ENCODE measurements at places on chromosomes 2 and 18. TPM values are rescaled to one million over a fixed set of nuclear protein-coding genes. Genes with fewer than 3 reads are reported as not detected.

The AUP1 gene
- 50.0 TPM for total RNA-seq

The SERPINB11 gene
- not detected for total RNA-seq

DNA sequence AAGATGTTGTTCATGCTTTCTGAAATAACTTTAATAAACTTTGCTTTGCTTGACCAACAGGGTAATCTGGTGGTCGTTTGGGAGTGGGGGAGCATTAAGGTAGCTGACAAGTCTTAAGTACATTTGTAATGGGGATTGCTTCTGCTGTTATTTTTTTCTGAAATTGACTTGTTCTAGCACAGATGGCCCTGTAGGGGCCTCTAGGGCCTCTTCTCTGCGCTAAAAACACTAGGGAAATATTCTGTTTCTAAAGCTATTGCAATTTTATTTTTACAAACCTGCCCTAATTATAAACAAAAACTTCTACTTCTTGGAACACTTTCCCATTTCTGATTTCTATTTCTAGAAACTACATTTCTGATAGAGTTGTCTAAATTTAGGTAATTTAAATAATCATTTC is 191.3 kb upstream of the KCNJ3 start:
- no peak for DNase-seq

- DNase-seq, result no peak
These were observed 58.5 kb upstream of the CTLA4 start for GRCh38 chr2:203809084-203809521.

DNA sequence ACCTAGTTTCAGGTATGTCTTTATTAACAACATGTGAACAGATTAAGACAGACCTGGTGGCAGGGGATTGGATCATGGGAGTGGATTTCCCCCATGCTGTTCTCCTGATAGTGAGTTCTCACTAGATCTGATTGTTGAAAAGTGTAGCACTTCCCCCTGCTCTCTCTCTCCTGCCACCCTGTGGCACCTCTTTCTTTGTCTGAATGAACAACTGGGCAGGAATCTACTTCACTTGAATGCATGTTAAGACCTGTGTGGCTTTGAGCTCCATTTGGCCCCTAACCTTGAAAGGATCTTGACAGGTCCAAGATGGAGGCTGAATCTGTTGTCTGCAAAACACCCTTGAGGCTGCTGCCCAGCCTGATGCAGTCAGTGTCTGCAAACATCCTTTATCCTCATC is 194.4 kb downstream of the RNF144A start:
- DNase-seq, result no peak

DNA sequence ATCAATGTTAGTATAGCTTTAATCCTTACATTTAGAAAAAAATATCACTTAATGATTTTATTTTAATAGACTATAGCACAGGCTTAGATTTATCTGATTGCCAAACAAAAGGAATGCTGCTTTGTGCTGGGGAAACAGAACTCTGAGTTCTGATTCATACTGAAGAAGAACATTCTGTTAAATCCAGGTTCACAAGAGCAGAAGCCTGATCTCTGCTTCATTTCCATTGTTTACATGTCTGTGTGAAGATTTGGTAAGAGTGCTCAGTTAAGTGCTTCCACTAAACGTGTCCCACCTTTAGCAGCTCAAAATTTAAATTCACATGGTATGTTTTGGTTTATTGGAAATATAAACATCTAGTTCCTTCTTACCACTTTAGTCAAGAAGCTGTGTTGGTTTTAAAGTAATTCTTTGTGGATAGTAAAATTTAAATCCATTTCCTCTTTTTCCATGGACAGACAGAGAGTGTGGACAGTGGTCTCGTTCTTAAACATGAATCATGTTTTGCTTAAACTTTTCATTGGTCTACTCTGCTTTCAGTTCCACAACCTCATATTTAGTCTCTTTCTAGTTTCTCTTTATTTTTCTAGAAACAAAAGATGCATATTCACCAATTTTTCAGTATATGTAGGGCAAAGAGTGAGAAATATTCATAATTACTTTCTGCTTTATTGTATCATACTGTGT is 59.1 kb downstream of the NYAP2 start:
- no peak for DNase-seq

- DNase-seq, result no peak
These were observed 127.9 kb downstream of the AGAP1 start for GRCh38 chr2:235621736-235622135.

All from cardiac septum (tissue), 1 donor.